ENCODE measurements at places on chromosomes 1 and 21. TPM values are rescaled to one million over a fixed set of nuclear protein-coding genes. Genes with fewer than 3 reads are reported as not detected.

DNA sequence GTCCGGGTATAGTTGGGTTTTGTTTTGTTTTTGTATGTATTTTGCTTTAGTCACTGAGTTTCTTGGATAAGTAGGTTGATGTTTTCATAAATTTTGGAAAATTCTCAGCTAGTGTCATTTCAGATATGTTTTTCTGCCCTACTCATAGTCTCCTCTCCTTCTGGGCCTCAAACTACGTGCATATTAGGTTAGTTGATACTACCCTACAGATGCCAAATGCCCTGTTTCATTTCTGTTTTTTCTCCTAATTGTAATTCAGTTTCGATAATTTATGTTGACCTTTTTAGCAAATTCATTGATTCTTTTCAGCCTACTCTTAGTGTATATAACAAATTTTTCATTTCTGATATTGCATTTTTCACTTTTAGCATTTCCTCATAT lies 268.6 kb upstream of the RGS18 start:
- no peak for DNase-seq

DNA sequence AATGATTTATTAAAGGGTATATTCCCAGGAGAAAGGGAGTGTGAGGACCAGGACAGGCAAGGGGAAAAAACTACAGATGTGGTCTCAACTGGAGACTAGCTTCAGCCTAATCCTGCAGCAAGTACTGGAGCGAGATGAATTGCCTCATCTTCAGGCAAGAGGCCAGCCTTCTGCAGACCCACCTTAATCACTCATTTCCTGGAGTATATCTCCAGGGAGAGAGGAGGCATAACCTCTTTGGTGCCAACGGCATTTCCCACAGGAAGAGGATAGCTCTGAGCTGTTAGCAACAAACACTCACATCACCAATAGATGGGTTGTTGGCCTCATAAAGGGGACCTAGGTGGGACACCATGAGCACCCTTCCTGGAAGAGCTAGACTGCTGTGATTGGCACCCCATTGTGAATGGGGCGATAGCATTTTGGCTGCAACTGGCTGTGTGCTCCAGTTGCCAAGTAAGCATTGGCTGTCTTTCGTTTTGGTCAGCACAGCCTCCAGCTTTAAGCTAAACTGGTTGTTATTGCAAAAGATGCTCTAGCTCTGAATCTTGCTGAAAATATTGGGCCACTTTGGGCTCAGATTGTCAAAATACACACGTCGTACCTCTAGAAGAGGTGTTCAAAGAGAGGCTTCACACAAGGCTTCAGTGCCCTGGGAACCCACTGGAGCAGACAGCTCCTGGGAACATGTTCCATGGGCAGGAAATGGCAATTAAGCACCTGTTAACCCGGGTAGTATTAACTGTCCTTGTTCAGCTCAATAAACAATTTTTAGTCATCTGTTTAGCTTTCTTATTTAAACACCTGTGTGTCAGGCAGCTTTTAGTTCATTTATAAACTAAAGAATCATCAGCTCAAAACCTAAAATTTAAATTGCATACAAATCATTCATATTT lies 314.8 kb upstream of the C1orf87 start:
- DNase-seq: no peak

DNA sequence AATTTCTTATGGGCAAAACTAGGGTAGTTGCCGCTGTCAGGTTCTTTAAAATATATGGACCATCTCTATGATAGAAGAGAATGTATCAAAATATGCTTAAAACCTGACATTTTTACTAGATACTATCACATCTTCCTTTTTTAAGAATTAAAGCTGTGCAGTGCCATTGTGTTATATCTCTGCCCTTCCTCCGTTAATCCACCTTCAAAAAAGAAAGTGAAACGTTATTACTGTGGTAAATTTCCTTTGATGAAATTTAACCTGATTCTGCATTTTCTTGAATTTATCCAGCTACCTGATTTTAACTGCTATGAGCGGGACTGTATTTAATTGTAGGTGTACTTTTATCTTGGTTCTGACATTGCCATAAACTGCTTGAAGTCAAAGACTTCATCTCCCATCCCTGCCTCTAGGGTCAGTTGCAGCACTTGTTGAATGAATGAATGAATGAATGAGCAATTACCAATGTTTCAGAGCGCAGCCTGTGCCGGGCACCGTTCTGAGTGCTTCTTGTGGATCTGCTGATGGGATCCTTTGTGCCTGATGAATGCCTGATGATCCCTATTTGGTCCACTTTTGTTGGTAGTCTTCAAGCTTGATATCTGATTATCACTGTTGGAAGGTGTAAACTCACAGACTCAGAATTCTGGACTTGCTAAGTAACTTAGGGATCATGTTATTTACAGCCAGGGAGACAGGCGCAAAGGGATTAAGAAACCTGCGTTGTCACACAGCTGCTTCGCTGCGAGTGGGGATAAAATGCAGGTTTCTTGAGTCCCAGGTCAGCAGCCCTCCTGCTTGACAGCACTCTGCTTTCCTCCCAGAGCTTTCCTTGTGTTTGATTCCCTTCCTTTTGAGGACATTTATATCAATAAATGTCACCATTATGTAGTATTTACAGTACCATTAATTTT lies 30.1 kb downstream of the SMYD2 start:
- DNase-seq: peak; percentile 24

DNA sequence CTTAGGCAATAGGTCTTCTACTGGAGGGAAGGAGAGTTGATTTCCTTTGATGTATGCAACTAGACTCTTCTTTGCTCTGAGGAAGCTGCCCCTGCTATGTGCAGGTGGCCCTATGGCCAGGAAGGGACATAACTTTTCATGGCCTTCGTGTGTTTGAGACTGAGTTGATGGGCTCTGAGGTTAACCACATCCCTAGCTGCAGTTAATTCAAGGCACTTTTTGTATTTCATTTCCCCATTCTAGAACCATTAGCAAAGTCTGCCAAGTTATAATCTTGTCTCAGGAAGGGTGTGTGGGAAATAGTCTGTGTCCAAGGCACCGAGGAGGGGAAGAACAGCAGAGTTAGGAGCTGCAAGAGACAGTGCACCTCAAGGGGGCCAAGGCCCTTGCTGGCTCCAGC lies 2.5 kb downstream of the FCRL4 start:
- DNase-seq: no peak

DNA sequence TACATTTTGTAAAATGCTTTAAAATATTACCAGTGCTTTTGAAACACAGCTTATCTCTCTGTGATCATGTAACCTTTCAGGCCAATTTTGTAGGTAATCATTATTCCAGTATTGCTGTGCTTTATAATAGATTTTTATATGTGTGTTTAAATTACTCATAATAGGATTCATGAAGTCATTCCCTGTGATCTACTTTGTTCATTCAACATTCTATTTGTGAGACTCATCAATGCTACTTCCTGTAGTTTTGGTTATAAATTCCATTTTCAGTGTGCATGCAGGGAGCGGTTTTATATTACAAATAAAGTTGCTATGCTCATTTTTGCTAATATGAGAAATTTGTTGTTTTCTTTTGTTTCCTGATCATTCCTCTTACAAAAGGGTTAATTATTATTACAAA lies 4.1 kb upstream of the OR2M5 start:
- DNase-seq: no peak

DNA sequence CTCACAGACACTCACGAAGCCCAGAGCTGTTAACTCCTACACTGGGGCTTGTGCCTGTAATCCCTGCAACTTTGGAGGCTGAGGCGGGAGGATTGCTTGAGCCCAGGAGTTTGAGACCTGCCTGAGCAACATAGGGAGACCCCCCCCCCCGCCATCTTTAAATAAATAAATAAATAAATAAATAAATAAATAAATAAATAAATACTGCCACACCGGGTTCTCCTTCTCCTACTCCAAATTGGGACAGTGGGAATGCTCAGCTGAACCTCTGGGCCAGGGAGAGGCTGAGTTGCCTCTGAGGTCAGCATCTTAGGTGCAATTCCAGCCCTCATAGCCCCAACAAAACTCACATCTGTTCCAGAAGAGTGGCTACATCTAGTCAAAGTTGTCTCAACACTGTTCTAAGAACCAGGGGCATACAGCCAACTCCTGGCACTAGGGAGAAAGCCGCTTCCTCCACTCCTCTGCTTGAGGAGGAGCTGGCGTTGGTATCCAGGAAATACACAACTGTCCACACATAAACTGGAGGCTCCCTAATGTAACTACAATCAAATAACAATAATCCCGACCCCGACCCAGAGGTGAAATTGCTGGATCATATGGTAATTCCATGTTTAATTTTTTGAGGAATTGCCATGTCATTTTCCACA lies 27.0 kb downstream of the C1orf216 start:
- no peak for DNase-seq

The KLHDC8A gene
- not detected for total RNA-seq

The OLFML2B gene
- not detected for total RNA-seq

The KPRP gene
- total RNA-seq: not detected

Data from naive thymus-derived CD4-positive, alpha-beta T cell (primary cell).